NCI-H82 (cell line): ENCODE measurements at places on chromosomes 11 and 22.

- DNase-seq = peak; percentile 35
Observed at GRCh38 chr11:130070109-130070845, 583 bp downstream of the APLP2 start.

DNA sequence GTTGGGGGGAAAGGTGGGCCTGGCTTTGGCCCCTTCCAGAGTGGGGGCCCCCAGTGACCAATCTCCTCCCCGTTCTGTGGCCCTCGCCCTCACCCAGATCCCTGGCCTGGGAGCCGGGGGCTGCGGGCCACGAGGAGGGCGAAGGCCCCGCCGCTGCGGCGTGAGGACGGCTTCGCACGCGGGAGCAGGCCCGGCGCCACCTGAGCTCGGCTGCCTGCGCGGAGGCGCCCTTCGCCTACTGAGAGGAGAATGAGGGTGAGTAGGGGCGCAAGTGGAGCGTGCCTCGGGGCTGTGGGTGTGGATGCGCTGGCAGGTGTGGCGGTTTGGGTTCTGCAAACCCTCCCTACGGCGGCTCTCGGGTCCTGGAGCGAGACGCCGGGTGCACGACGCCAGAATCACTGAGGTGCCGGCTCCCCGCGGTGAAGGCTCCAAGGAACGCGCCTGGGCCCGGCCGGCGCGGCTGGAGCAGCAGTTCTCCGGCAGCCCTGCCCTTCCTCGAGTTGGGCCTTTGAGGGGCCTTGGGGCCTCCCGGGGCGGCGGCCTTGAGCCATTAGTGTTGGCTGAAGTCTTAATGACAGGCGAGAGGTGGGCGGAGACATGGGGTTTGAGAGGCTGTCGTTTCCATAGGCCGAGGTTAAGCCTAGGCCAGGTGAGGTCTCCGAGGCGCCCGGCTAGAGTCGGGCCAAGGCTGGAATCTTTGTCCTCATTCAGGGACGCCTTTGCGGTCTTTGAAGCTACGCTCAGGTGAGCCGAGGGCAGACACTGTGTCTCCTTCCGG, 65.3 kb downstream of the CTTN start:
- no peak for DNase-seq

DNA sequence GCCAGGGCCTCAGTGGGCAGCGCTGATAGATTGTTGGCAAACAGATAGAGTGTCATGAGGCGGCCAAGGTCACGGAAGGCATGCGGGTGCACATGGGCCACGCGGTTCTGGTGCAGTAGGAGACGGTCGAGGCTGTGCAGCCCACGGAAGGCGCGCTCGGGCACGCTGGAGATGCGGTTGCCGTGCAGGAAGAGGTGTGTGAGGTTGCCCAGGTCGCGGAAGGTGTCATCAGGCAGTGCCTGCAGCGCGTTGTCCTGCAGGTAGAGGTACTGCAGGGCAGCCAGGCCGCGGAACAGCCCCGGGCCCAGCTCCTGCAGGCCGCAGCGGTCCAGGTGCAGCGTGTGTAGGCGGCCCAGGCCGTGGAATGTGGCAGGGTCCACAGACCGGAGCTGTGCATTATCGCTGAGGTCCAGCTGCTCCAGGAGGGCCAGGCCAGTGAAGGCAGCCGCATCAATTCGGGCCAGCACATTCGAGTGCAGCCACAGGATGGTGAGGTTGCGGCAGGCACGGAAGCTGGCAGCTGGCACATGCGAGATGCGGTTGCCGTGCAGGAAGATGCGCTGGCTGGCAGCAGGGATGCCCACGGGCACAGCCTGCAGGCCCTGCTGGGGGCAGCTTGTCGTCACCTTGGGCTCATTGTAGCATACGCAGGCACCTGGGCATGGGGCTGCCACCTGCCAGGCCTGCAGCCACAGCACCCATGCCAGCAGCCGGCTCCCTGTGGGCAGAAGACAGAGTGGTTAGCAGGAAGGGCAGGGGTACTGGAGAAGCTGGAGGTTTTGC, 25.5 kb downstream of the RTN4R start:
- no peak for DNase-seq

GRCh38 chr11:76762867-76763572, 20.1 kb upstream of the TSKU start:
- DNase-seq = no peak

DNA sequence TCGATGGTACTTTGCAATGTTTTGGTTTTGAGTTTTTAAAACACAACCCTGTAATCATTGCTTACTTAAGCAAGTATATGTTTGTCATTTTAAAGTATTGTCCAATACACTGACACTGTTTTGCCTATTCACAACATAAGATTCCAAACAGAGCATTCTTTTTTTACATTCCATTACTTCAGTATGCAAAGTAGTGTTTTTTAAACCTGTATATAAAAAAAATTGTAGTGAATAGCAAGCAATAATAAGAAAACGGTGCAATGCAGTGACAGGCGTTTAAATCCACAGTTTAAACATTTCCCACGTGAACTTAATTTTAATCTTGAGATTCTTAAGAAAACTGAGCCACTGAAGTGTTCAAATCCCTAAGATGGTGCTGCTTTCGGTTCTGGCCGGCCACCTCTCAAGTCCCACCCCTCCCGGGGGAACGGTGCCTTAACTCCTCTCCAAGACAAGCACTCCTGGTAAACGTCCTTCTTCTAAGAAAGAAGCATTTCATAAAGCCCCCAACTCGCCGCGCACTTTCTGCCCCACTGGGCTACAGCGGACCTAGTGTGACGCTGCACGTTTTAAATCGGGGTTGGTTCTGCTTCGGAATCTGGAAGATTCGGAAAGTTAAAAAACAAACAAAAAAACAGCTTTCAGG, 2.9 kb downstream of the PGR start:
- DNase-seq = peak; percentile 5

DNA sequence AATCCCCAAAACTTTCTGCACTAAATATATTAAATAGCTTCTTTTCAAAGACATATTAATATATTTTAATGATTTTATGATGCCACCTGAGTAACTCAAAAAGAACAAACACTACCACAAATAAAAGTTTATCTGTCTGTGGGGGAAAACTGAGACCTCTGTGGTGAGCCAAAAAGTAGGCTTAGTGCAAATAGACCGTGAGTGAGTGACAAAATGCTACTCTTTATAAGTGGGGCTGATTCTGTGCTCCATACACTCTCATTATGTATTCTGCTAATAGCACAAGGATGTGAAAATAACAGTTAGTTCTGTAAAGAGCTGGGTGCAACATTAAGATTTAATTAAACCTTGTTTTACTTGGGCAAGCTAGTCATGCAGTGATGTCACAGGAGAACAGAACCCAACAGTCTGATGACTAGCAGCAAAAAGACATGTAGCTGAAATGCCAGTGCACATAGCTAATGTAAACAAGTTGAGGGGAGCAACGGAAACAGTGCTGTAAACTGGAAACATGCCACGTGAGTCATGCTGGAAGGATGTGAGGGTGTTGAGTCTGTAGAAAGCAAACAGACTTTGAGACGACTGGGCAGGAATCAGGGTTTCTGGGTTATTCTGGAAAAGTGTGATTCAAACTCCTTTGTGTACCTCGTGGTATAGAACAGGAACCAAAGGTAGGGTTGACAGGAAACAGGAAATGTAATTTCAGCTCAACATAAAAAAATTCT, 1130.4 kb downstream of the LRRC4C start:
- no peak for DNase-seq

- no peak for DNase-seq
Observed at GRCh38 chr22:41242396-41243117, 1.8 kb upstream of the CHADL start.

DNA sequence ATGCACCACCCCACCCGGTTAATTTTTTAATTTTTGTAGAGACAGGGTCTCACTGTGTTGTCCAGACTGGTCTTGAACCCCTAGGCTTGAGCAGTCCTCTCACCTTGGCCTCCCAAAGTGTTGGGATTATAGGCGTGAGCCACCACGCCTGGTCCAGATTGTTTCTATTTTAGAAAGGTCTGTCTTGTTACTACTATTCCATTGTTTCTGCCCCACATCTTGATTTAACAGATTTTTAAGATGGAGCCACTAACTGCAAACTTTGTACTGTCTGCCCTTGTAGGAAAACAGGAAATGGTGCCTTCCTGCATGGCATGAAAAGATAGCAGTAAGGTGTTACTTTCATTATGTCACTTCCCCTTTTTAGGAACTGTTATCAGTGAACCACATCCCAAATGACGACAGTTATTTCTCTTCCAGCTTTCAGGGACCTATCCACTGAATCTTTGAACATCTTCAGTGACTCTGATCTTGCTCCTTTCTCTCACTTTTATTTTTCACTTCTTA, 23.2 kb downstream of the TAF1D start:
- DNase-seq = no peak

GRCh38 chr11:122163053-122163819, 47.2 kb upstream of the BLID start:
- DNase-seq = no peak

DNA sequence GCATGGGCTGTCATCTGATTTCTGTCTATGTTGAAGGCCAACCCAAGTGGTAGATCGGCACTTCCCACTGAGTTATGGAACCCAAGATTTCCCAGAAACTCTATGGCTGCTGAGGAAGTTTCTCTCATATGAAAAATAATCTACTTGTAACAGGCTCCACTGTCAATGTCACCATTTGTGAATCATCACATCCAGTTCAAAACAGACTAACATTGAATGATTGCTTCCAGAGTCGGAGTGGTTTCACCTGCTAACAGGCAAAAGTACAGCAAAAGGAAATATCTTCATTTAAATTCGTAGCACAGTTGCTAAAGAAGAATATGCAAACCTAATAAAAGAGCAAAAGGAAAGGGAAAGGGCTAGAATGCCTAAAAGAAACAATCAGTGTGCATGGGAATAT, 12.8 kb downstream of the WT1 start:
- DNase-seq = no peak

GRCh38 chr11:12808519-12808918, 134.3 kb downstream of the TEAD1 start:
- no peak for DNase-seq

DNA sequence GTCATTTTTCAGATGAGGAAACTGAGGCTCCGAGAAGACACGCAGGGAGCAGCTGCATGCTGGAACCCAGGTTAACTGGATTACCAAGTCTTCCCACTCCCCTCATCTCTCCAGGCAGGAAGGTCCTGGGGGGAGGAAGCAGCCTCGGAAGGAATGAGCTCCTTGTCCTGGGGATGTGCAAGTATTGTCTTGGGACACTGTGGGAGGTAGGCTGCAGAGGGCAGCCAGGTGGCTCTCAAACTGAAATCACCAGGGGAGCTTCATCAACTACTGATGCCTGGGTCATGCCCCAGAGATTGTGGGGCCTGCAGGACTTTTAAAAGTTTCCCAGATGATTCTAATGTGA, 7.6 kb downstream of the GDPD5 start:
- DNase-seq = no peak

DNA sequence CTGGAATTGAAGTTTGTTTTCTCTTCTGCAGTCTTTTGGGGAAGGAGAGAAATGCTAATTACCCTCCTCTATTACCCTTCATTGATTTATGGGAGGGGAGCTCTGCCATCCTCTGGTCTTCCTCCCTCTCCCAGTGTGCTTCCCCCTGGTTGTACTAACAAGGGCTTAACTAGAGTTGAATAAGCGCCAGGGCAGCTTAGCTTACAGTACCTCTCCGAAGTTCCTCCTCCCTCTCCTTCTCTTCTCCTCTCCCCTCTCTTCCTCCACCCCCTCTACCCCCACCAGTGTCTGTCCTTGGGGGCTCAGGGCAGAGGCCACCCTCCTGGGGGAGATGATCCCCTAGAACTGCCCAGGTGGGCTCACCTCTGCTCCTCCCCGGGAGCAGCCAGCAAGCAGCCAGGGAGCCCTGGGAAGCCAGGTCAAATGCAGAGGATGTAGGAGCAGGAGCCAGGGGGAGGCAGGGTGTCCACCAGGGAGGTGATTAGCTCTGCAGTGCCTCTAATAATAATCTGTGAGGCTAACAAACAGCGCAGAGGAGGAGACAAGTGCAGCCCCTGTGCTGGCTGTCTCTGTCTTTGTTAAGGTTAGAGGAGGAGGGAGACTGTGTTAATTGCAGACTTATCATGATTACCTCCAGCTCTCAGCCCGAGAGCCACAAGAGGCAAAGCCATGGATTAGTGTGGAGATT, 191.6 kb upstream of the CADM1 start:
- peak; percentile 89 for DNase-seq

DNA sequence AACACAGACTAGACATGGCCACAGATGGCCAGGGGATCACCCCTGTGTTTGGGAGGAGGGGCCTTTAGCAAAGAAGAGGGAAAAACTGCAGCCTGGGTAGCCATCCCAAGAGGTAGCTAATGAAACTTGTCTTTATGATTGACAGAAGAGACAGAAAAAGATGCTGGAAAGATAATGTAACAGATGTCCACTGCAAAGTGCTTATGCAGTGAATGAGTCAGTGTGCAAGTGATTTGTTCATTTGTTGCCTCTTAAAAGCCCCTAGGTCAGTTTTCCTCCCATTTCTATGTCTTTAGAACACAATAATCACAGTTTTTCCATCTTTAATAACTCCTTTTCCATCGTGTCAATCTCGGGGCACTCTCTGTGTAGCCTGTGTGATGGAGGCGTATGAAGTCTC, 57.2 kb downstream of the INSC start:
- no peak for DNase-seq

GRCh38 chr22:49872347-49872746, 18.7 kb downstream of the ZBED4 start:
- DNase-seq = no peak

DNA sequence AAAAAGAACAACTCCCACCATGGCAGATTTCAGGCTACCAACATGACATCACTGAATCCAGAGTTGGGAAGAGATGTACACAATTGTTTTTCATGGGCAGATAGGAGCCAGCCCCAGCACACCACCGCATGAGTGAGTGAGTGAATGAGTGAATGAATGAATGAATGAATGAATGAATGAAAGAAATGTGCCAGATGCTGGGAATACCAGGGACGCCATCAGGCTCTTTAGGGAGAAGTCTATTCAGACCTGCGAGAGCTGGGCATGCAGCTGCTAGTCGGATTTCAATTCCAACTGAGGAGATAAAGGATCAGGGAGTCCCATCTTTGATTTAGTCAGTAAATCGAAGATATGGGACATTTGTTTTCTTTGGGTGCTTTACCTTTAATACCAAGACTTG, 15.3 kb upstream of the FAM83F start:
- DNase-seq = no peak

GRCh38 chr11:95247127-95247684, 16.2 kb upstream of the SESN3 start:
- DNase-seq = no peak

GRCh38 chr11:85042361-85042760, 584.8 kb downstream of the DLG2 start:
- DNase-seq = no peak

DNA sequence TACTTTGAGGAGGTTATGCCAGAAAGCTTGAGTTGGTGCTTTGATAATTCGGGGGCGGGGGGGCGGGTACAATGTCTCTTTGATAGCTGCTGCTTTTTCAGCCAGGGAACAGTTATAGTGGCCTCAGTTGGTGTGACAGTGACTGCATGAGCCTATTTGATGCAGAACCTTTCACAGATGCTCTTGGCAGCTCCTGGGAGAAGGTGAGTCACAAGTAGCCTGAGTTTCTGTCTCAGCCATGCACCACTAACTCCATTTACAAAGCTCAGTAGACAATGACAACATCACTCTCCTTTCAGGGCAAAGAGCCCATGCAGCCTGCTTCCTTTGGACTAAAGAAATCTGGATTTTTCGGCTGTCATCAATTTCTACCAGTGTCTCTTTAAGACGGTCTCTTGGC, 42.1 kb upstream of the SEZ6L start:
- no peak for DNase-seq
